ENCODE measurements at places on chromosomes 1 and 21.

GRCh38 chr1:77925518-77925917 is 37.1 kb downstream of the NEXN start:
- no peak for DNase-seq

GRCh38 chr21:41778930-41779600 is 12.2 kb upstream of the RIPK4 start:
- no peak for DNase-seq

- no peak for DNase-seq
These were observed 19.0 kb upstream of the C1orf174 start for GRCh38 chr1:3918966-3919611.

GRCh38 chr1:18491168-18491567 is 10.4 kb downstream of the KLHDC7A start:
- DNase-seq = no peak

- DNase-seq = no peak
These were observed 115.0 kb upstream of the COL6A1 start for GRCh38 chr21:45866551-45866950.

GRCh38 chr1:204562075-204562990 is 46.1 kb downstream of the MDM4 start:
- DNase-seq = no peak

All from CD4-positive, alpha-beta T cell treated with Interleukin-17A for 1 hour (primary cell).